ENCODE measurements at places on chromosomes 2 and 18. TPM values are rescaled to one million over a fixed set of nuclear protein-coding genes. Genes with fewer than 3 reads are reported as not detected.

Gene IMPACT
- 11.5 TPM for total RNA-seq

DNA sequence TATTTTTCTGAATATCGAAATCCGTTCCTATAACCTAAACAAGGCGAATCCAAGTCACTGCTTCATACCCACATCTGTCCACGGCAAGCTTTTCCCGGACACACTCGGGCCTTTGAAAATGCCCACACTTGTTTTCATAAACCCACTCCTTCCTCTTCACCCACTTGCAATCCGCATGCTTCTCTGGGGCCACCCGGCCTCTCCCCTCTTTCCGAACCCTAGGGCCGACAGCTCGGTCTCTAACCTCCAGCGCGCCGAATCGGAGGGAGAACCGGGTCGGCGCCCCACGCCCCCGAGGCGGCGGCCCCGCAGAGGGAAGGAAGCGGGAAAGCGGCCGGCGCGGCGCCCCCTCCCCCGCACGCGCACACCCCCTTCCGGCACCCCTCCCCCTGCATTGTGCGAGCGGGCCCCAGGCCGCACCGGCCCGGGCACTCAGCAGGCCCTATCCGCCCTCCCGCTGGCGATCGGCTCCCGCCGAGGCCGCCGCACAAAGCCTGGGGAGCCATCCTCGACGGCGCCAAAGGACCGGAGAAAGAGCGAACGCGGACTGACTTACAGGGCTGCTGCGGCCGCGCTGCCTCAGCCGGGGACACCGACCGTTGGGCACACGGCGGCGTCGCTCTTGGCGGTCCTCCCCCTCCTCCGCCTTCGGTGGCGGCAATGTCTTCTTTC lies 467 bp downstream of the PUM2 start:
- no peaks in the 10 kb centered on the region for H3K36me3 ChIP-seq
- peak overlapping the region; percentile 89 for H3K27ac ChIP-seq
- peak overlapping the region; percentile 90 for H3K4me3 ChIP-seq
- peaks cover 8% of the 10 kb centered on the region for H3K4me1 ChIP-seq

- DNase-seq, result no peak
- H3K27ac ChIP-seq, result no peak overlapping the region
- H3K36me3 ChIP-seq, result no peaks in the 10 kb centered on the region
- H3K4me1 ChIP-seq, result no peaks in the 10 kb centered on the region
- no peaks in the 10 kb centered on the region for H3K27me3 ChIP-seq
- H3K4me3 ChIP-seq, result no peak overlapping the region
Observed at GRCh38 chr2:197092431-197092830, 165.9 kb upstream of the PGAP1 start.

GRCh38 chr2:4898706-4899105 lies 793.5 kb upstream of the SOX11 start:
- no peak overlapping the region for H3K27ac ChIP-seq
- DNase-seq, result no peak
- no peaks in the 10 kb centered on the region for H3K27me3 ChIP-seq
- no peaks in the 10 kb centered on the region for H3K36me3 ChIP-seq
- no peaks in the 10 kb centered on the region for H3K4me1 ChIP-seq
- H3K4me3 ChIP-seq, result no peak overlapping the region

DNA sequence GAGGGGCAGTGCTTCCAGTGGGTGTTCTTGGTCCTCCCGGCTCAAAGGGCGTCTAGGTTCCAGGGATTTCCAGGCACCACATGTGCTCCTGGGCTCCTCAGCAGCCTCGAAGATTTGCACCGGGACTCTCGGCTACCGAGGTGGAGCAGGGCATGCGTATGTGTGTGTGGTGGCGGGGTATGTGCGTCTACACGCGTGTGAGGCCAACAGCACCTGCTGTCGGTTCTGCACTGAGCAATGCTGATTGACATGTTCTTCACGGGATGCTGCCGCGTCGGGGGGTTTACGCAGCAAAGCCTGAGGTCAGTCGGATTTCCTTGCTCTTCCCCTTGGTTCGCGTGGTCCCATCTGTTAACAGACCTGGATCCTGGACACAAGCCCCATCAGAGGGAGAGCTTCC lies 119.8 kb downstream of the NDUFA10 start:
- no peaks in the 10 kb centered on the region for H3K27me3 ChIP-seq
- no peaks in the 10 kb centered on the region for H3K4me1 ChIP-seq
- DNase-seq, result peak; percentile 19
- no peaks in the 10 kb centered on the region for H3K36me3 ChIP-seq
- H3K4me3 ChIP-seq, result no peak overlapping the region

Gene TDRD15
- 0.75 TPM for total RNA-seq

- no peaks in the 10 kb centered on the region for H3K27me3 ChIP-seq
- no peaks in the 10 kb centered on the region for H3K36me3 ChIP-seq
- H3K4me1 ChIP-seq, result no peaks in the 10 kb centered on the region
- no peak for DNase-seq
- H3K4me3 ChIP-seq, result no peak overlapping the region
- no peak overlapping the region for H3K27ac ChIP-seq
Observed at GRCh38 chr18:63848159-63848558, 39.3 kb upstream of the SERPINB2 start.

Gene UGT1A4
- not detected for total RNA-seq

GRCh38 chr2:69017080-69017479 lies 4.1 kb downstream of the ANTXR1 start:
- no peaks in the 10 kb centered on the region for H3K27me3 ChIP-seq
- no peak for DNase-seq
- no peak overlapping the region for H3K27ac ChIP-seq
- peaks cover 11% of the 10 kb centered on the region for H3K4me1 ChIP-seq

DNA sequence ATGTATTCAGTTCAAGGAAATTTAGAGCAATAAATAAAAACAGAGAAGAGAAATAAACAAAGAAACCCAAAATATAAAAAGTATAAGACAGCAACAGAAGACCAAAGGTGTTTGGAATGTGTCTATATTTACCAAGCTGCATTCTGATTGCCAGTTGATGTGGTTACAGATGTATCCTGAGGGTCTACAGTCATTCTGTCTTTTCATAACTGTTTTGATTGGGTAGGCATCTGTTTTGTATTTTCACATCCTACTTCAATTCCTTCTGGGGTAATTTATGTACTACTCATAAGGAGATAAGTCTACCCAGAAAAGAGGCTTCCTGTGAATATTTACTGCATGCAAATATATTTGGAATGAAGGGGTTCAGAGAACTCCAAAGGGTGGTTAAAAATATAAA lies 596.8 kb upstream of the GCFC2 start:
- no peaks in the 10 kb centered on the region for H3K27me3 ChIP-seq
- no peak overlapping the region for H3K4me3 ChIP-seq
- no peaks in the 10 kb centered on the region for H3K4me1 ChIP-seq

DNA sequence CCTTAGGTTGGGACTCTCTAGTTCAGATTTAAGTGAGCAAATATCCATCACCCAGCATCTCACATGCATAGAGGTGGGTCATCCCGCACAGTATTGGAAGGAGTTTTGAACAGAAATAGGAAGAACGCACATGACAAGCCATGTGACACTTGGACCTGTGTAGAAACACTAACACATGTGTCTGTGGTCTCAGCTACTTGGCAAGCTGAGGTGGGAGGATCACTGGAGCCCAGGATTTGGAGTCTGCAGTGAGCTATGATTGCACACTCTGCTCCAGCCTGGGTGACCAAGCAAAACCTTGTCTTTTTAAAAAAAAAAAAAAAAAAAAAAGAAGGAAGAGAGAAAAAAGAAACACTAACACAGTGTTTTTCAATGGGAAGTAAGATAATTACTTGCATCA lies 5.4 kb upstream of the MTCL1 start:
- H3K4me3 ChIP-seq, result no peak overlapping the region
- no peaks in the 10 kb centered on the region for H3K36me3 ChIP-seq
- no peak for DNase-seq
- no peak overlapping the region for H3K27ac ChIP-seq

Gene TCF23
- under 0.01 TPM for total RNA-seq

- H3K27ac ChIP-seq, result no peak overlapping the region
- H3K27me3 ChIP-seq, result no peaks in the 10 kb centered on the region
- H3K4me1 ChIP-seq, result no peaks in the 10 kb centered on the region
- H3K4me3 ChIP-seq, result no peak overlapping the region
Observed at GRCh38 chr2:238009563-238009962, 42.7 kb downstream of the UBE2F start.

GRCh38 chr2:24400207-24400907 lies 40.0 kb upstream of the ITSN2 start:
- no peak overlapping the region for H3K4me3 ChIP-seq
- no peaks in the 10 kb centered on the region for H3K4me1 ChIP-seq
- H3K27me3 ChIP-seq, result no peaks in the 10 kb centered on the region
- no peak for DNase-seq
- no peak overlapping the region for H3K27ac ChIP-seq

DNA sequence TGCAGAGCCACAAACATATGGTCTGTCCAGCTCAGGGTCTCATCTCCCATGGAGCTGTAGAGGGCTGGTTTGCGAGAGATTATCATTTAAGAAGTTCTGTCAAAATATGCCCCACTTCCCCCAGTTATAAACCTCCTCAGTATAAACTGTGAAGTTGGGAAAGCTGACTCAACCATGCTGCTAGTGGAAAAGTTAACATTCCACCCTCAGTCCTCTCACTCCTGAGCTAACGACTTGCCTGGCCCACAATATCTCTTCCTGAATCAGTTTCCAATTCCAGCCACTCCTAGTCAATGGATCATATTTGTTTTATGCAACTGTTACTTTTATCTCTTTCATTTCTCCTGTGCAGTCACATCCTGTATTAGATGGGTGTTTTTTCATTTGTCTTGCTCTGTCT lies 326.2 kb downstream of the SETBP1 start:
- no peaks in the 10 kb centered on the region for H3K27me3 ChIP-seq
- H3K27ac ChIP-seq, result no peak overlapping the region
- H3K4me3 ChIP-seq, result no peak overlapping the region
- DNase-seq, result no peak

- H3K27ac ChIP-seq, result no peak overlapping the region
- no peaks in the 10 kb centered on the region for H3K27me3 ChIP-seq
- H3K4me3 ChIP-seq, result no peak overlapping the region
- H3K4me1 ChIP-seq, result no peaks in the 10 kb centered on the region
Observed at GRCh38 chr2:237920673-237921072, 46.1 kb upstream of the UBE2F start.

- H3K36me3 ChIP-seq, result peaks cover 12% of the 10 kb centered on the region
- no peak overlapping the region for H3K27ac ChIP-seq
- no peak overlapping the region for H3K4me3 ChIP-seq
- DNase-seq, result no peak
- H3K4me1 ChIP-seq, result no peaks in the 10 kb centered on the region
Observed at GRCh38 chr2:232024457-232024856, 62.9 kb downstream of the DIS3L2 start.
